ENCODE measurements at places on chromosomes 6 and 20.
A peak's percentile ranks its signal among the peaks of the same experiment; 100 is the strongest.

DNA sequence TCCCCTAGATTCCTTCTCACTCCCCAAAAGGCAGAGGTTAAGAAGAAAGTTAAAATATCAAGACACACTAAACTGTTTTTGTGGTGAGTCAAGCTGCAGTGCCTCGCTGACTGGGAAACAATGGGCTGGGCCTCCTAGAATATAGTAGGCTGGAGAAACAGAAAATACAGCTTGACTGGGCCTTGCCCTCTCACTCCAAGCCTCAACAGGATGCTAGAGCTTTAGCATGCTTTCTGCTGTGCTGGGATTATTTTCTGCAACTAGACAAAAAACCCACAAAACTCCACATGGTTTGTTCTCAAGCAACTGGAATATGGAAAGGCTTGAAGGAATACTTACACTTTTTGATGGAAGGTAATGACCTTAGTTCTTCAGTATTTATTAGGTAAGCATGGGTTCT is 27.9 kb downstream of the FOXO3 start:
- no peak for DNase-seq

DNA sequence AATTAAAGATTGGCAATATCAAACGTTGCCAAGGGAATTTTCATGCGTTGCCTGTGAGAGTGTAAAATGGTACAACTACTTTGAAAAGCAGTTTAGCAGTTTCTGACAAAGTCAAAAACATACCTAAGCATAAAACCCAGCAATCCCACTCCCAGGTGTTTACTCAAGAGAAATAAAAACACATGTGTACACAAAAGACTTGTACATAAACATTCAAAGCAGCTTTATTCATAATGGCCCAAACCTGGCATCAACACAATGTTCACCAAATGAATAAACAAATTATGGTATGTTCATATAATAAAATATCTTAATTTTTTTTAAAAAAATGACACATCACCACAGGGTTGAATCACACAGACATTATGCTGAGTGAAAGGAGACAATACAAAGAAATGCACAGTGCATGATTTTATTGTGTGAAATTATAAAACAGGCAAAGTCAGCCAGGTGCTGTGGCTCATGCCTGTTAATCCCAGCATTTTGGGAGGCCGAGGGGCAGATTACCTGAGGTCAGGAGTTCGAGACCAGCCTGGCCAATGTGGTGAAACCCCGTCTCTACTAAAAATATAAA is 240.4 kb upstream of the MARCKS start:
- DNase-seq = no peak

- no peak for DNase-seq
Measured at GRCh38 chr20:50335105-50335504, 144.5 kb downstream of the CEBPB start.

GRCh38 chr6:136524936-136525413 is 25.2 kb downstream of the MAP7 start:
- DNase-seq = no peak

GRCh38 chr6:11021714-11022113 is 22.4 kb downstream of the ELOVL2 start:
- no peak for DNase-seq

DNA sequence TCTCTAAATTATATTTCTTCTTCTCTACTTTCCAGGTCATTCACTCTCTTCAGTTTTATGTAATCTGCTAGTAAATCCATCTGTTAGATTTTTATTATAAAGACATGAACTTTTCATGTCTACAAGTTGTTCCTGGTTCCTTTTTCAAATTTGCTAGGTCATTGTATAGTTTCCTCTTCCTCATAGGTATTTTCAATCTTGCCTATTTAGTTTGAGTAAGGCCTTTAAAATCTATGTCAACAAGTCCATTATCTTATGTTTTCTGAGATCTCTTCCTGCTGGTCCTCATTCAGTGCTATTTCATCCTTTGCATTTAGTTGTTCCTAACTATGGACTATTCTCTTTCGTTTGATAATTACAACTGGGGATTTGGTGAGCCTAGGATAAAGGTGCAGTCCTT is 11.0 kb downstream of the RRBP1 start:
- DNase-seq = no peak

- no peak for DNase-seq
Measured at GRCh38 chr6:109485266-109485935, 2.4 kb upstream of the ZBTB24 start.

GRCh38 chr6:149915970-149916865 is 6.7 kb downstream of the RAET1G start:
- DNase-seq = no peak

DNA sequence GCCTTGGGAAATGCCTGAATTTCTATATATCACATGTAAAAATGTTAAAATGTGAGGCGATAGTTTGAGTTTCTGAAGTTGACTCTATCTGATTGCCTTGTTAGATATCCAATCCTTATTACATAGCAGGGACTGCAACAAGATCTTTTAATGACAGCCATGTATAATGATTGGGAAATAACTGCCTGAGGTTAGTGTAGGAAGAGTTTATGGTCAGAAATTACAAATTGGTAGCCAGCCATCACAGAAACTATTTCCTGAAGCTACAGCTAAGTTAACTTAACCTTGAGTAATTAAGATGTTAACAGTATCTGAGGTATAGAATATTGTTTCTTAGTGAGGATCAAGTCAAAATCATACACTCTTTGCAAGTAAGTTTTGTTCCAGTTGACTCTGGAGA is 41.0 kb downstream of the AKIRIN2 start:
- DNase-seq = no peak

DNA sequence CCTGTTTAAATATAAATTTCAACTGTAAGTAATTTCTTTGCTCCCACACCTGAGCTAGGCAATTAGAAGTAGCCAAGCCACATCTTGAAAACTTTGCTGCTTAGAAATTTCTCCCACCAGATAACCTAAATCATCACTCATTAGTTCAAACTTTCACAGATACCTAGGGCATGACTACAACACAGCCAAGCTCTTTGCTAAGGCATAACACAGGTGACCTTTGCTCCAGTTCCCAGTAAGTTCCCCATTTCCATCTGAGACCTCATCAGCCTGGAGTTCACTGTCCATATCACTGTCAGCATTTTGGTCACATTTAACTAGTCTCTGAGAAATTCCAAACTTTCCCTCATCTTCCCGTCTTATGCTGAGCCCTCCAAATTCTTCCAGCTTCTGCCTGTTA is 79.8 kb upstream of the OPRM1 start:
- DNase-seq = no peak

GRCh38 chr6:168097621-168098430 is 18.8 kb upstream of the FRMD1 start:
- peak; percentile 43 for DNase-seq

DNA sequence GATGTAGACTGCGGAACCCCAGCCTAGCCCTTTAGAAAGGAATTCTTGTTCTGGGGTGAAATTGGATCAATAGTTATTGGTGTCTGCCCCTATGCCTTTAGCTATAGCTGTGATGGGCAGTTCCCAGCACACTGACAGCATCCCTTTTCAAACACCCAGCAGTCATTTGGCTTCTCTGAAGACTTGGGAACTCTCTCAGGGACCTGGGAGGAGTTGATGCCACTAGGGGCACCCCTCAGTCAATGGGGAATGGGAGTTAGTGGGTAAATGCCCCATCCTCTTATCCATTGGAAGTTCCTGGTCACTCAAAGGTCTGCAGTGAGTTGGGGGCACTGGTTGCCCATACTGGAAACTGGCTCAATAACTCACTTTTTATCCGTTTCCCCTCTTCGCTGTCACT is 31.6 kb upstream of the CSNK2A1 start:
- no peak for DNase-seq

DNA sequence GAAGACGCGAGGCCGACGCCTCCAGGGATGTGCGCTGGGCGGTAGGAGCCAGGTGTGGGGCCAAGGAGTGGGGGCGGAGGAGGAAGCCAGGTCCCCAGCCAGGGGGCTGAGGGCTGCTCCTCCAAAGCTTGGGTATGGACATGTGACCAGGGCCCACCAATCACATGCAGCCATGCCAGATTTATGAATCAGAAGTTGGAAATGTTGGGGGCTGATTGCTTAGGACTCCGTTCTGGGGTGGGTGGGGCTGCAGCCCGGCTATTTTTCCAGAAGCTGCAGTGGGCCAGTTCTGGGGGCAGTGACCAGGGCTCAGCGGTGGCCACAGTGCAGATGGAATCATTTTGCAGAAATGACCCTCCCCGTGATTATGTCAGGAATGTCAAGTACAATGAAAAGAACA is 96.0 kb downstream of the CEBPB start:
- DNase-seq = no peak

DNA sequence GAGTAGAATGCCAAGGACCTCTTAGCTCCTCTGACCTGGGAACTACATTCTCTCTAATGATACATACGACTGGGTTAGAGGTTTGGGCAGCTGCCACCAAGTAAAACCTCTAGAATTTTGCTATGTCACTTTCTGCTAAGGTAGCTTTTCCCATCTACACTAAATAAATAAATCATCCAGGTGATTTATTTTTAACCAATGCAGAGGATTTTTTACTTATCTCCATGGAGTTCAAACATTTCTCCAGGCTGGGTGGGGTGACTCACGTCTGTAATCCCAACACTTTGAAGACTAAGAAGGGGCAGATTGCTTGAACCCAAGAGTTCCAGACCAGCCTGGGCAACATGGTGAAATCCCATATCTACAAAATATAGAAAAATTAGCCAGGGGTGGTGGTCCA is 27.1 kb downstream of the HNF4A start:
- DNase-seq = no peak

- DNase-seq = no peak
Measured at GRCh38 chr6:120431841-120432240, 902.4 kb downstream of the TBC1D32 start.

DNA sequence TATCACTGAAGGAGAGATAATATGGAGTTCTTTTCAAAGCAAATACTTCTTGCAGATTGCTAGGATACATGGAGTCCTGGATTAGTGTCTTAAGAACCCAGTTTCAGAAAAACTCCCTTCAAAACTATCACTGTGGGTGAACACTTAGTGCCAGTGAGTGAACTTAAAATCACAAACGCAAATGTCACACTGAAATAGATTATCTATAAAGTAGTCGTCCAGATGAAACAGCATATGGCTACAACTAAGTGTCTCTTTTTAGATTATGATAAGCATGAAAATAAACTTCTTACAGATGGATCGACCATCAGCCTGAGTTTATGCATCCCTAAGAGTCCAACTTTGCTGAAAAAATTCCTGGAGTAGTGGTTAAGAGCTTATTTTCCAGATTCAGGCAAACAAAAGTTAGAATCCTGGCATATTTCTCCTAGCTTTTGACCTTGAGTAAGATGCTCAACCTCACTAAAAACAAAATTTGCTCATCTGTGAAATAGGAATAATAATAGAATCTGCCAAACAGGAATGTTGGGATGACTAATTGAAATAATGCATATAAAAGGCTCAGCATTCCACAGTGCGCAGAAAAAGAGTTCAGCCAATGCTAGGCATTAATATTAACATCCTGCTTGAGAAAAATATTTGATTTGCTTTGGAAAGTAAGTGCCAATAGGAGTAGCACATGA is 70.4 kb downstream of the DOK5 start:
- DNase-seq = no peak

- DNase-seq = no peak
Measured at GRCh38 chr20:20780127-20780824, 67.8 kb upstream of the RALGAPA2 start.

DNA sequence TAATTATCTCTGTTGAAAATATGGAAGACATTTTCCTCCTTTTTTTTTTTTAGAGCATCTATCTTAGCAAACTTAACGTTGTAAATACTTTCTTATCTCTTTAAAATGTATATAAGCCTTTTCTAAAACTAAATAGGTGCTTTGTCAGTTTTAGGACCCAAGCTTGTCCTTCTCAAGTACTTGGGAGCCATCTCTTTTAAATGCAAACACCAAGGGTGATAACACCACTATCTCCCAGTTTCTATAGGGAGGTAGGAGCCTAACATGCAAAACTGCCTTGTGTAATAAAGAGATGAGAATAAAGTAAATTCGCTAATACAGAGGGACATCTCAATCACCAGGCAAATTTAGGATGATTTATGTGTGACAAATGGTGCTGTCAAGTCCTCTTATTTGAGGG is 157.0 kb upstream of the FAM83B start:
- DNase-seq = no peak

- DNase-seq = no peak
Measured at GRCh38 chr20:43981540-43981939, 66.9 kb downstream of the TOX2 start.

- no peak for DNase-seq
Measured at GRCh38 chr6:52546192-52546591, 30.7 kb downstream of the TRAM2 start.

DNA sequence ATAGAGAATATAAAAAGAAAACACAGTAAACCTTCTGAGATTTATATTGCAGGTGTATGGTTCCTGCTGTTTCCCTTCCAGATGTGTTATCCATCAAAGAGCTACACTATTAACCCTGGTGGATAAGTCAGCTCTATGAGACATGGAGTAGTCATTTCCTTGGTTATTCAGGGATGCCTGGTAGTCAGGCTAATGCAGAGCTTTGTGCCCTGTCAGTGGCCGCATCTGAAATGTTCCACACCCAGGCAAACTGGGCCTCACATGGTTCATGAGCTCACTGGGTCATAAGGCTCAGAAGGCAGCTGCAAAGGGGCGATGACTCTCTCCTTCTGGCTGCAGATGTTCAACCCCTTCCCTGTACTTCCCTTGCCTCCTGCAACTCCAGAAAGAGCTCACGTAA is 473.6 kb downstream of the EPHA7 start:
- no peak for DNase-seq

GRCh38 chr20:4905613-4906012 is 95.7 kb downstream of the SLC23A2 start:
- no peak for DNase-seq

- DNase-seq = no peak
Measured at GRCh38 chr6:73954881-73955280, 258.9 kb downstream of the CD109 start.

GRCh38 chr6:138145402-138145801 is 16.3 kb upstream of the ARFGEF3 start:
- DNase-seq = no peak

GRCh38 chr6:22325481-22325880 is 28.6 kb upstream of the PRL start:
- DNase-seq = no peak

- DNase-seq = no peak
Measured at GRCh38 chr6:161590961-161591627, 317.2 kb upstream of the AGPAT4 start.

DNA sequence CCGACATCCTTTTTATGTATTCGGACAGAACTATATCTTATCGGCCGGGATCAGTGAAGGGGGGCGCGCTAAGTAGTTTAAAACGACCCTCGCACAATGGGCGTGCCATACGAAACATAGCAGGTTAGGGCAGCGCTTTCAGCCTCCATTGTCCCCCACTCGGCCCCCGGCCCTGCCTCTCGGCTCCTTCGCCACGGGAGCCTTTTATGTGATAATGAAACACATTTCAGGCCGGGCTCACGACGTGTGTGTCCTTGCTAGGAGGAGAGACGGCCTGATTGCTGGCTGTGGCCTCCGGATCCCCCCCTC is 5.3 kb downstream of the FOXA2 start:
- DNase-seq = no peak

DNA sequence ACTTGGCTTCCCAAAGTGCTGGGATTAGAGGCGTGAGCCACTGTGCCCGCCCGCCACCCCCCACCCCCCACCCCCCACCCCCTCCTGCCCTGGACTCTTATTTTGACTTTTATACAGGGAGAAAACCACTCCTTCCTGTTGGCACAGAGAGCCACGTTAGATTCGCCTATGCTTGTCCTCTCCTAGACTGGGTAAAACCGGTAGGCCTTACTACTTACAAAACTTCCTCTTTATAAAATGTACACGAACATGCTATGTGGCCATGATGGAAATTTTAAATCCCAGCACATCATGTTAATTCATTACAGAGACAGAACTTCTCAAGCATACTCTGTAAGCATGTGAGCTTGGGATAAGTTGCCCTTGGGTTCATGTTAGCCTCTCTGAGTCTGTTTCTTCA is 124.2 kb downstream of the SLC24A3 start:
- no peak for DNase-seq
